Lower lobe of right lung (tissue), 2 donors: ENCODE measurements at places on chromosomes 3 and 15.

- no peak for DNase-seq
Measured at GRCh38 chr3:49717211-49717958, 2.1 kb downstream of the AMIGO3 start.

- DNase-seq, result no peak
Measured at GRCh38 chr3:183287301-183287971, 34.4 kb downstream of the B3GNT5 start.

- DNase-seq, result no peak
Measured at GRCh38 chr3:150396956-150397550, 11.0 kb upstream of the TSC22D2 start.

- no peak for DNase-seq
Measured at GRCh38 chr3:312160-312733, 115.7 kb downstream of the CHL1 start.

DNA sequence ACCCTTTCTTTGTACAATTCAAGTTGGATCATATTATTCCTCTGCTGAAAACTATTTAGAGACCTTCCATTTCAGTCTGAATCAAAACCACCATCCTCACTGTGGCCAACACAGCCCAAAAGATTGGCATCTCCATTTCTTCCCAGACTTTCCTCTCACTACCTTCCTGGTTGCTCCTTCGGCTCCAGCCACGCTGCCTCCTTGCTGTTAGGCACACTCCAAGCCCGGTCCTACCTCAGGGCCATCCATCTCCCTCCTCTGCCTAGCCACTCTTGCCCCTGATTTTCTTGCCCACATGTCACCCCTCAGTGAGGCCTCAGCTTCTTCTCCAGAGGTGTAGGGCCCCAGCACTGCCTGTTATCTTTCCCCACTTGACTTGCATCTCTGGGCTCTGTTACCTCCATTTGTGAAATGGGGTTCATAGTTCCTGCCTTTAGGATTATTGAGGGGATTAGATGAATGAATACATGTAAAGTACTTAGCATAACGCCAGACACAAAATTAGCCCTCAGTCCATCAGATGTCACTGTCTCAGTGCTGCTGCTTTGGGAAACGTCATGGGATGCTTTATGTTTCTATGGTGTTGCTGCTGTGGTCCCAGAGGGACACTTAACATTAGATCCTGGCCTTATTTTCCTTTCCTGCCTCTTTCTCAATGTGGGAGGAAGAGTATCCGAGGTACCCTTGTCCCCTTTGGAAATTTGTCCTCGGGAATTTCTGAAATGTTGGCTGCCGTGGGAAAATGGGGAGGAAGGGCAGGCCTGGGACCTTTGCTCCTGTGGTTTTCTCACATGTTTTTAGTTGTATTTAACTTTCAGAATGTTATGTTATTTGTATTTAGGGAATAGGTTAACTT lies 31.3 kb downstream of the SNRK start:
- no peak for DNase-seq
